ENCODE measurements at places on chromosomes 7 and 10.
A peak's percentile ranks its signal among the peaks of the same experiment; 100 is the strongest.

DNA sequence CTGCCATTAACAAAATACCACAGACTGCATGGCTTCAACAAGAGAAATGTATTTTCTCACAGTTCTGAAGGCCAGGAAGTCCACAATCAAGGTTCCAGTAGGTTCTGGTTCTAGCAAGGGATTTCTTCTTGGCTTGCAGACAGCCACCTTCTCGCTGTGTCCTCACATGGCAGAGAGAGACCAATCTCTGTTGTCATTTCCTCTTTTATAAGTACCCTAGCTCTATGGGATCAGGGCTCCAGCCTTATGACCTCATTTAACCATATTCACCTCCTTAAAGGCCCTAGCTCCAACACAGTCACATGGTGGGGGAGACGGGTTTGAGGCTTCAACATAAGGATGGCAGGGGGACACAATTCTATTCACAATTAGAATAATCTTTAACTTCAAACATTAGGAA lies 23.6 kb downstream of the ABI1 start:
- no peak for DNase-seq

DNA sequence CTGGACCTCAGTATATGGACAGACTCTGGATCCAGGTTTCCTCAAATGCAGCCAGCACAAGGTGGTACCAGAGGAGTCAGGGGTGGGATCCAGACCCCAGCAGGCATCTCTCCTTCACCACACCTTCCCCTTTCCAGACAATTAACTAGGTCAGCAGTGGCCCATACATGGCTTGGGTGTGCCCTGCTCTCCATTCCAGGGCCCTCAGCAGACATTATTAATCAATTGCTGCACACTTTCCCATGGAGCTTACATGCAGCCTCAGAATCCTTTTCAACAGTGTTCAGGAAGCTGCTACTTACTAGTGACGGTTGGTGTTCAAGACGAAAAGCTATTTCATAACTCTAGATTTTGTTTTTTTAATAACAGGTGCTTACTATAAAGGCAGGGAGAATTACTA lies 6.0 kb downstream of the COL13A1 start:
- peak; percentile 32 for DNase-seq

- no peak for DNase-seq
These were observed 80.0 kb downstream of the ATXN7L1 start for GRCh38 chr7:105796365-105796764.

- DNase-seq: peak; percentile 14
These were observed 305.5 kb downstream of the DNAJB9 start for GRCh38 chr7:108875139-108875538.

GRCh38 chr7:130279286-130279685 lies 12.6 kb downstream of the CPA2 start:
- no peak for DNase-seq

- no peak for DNase-seq
These were observed 143.2 kb downstream of the MAPK8 start for GRCh38 chr10:48449501-48450232.

DNA sequence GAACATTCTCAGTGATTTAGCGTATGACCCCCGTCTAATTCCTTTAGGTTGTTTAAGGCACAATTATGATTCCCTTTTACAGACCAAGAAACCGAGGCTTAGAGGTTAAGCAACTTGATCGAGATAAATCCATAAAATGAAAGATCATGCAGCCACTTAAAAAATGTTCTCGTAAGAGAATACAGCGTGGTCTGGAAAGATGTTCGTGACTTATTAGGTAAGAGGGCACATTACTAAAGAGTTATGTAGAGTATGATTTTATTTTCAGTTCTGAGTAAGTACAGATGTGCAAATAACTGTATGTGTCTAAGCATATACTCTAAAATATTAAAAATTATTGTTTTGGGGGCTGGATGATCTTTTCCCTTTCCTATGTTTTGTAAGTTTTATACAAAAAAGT lies 575.1 kb downstream of the PARD3 start:
- DNase-seq: no peak
